ENCODE measurements at places on chromosomes 11 and 22.

- no peak for DNase-seq
Measured at GRCh38 chr11:74276581-74276980, 34.9 kb downstream of the P4HA3 start.

DNA sequence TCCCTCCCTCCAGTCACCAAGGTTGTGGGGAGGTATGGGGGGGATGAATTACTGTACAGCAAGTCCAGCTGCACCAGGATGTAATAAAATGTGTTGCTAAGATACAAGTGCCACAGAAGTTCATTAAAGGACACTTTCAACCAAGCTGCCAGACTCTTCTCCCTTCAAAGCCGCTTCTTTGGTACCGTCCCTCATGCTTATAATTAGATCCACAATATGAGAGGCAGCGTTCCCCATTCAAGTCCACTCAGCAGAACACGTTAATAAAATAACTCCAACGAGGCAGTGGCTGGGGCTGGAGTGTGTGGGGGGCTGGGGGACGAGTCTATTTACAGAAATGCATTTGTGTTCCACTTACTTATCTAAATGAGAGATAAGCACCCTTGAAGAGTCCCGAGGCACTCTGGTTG is 14.7 kb downstream of the PHF21B start:
- no peak for DNase-seq

DNA sequence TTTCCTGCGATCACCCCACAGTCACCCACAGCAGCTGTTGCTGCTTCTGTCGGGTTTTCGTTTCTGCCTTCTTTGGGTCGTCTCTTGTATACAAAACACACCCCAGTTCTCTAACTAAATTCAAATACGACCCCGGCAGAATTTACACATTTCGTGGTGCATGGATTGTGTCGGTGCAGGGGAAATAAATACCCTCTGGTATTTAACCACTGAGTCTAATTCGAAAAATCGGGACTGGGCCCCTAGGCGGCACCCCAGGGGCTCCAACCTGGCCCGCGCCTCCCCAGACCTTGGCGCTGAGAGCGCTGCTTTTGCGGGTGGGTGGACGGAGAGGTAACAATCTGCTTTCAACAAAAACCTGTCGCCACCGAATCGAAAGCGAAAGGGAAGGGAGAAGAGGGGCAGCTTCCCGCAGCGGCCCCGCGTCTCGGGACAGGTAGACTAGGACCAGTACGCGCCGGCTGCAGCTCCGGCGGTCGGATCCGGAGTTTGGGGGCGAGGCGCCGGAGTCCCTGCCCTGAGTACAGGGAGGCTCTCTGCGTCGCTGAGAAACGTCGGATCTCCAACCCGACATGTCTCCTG is 4.4 kb downstream of the ALX4 start:
- DNase-seq, result peak; percentile 28

- no peak for DNase-seq
Measured at GRCh38 chr11:122897606-122898210, 15.1 kb downstream of the JHY start.

GRCh38 chr22:47154621-47155081 is 392.2 kb downstream of the TBC1D22A start:
- no peak for DNase-seq

DNA sequence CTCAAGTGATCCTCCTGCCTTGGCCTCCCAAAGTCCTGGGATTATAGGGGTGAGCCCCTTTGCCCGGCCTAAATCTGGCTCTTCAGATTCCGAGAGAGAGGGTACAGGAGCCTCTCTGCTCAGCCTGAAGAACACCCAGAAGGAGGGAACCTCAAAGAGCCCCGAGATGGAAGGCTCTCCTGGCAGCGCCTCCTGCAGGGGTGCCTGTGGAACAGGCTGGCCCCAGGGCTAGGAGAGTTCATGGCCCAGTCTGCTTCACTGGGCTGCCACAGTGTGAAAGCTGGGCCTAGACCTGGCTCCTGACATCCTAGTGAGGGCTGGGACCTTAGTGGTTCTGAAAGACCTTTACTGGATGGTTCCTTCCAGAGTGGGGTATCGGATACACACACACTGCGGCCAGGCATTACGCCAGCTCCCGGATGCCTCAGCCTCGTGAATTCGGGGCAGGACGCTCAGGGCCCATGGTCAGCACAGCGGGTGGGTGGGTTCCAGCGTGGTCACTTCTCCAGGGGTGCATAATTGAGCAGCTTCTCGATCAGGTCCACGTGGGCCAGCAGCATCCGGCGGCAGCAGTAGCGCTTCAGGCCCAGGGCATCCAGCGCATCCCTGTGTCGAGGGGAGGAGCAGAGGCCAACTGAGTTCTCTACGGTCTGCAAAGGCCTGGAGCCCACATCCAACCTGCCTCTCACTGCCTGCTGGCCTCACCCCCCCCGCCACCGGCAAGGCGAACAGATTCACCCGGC is 2.3 kb downstream of the POLR2L start:
- DNase-seq, result no peak

- DNase-seq, result no peak
Measured at GRCh38 chr11:119625206-119625978, 103.6 kb downstream of the NECTIN1 start.

DNA sequence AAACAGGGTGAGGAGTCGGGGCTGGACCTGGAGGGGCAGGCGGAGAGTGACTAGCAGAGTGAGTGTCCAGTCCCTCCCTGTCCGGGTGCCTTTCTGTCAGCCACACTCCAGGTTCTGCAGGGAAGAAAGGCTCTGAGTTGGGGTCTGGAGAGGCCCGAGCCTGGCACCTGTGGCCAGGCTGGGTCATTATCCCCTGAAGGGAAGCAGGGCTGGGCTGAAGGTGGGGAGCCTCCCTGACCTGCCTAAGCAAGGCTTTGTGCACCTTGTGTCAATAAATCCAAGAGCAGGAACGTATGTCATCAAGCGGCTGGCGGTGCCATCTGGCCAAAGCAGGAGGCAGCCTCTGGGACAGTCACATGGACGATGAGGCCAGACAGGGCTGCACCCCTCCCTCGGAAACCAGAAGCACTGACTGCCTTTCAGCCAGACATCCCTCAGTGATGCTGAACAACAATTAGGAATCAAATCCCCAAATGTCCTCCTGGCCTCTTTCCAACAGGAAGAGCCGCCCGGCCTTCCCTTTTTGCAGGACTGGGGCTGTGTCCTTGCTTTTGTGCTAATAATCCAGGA is 73.9 kb upstream of the FGF3 start:
- DNase-seq, result no peak

- no peak for DNase-seq
Measured at GRCh38 chr11:33317662-33318061, 60.5 kb downstream of the HIPK3 start.

- no peak for DNase-seq
Measured at GRCh38 chr11:64654958-64655541, 64.0 kb downstream of the SLC22A12 start.

- DNase-seq, result no peak
Measured at GRCh38 chr11:42657169-42657568, 654.6 kb upstream of the API5 start.

- no peak for DNase-seq
Measured at GRCh38 chr22:29712119-29712518, 7.7 kb upstream of the CABP7 start.

DNA sequence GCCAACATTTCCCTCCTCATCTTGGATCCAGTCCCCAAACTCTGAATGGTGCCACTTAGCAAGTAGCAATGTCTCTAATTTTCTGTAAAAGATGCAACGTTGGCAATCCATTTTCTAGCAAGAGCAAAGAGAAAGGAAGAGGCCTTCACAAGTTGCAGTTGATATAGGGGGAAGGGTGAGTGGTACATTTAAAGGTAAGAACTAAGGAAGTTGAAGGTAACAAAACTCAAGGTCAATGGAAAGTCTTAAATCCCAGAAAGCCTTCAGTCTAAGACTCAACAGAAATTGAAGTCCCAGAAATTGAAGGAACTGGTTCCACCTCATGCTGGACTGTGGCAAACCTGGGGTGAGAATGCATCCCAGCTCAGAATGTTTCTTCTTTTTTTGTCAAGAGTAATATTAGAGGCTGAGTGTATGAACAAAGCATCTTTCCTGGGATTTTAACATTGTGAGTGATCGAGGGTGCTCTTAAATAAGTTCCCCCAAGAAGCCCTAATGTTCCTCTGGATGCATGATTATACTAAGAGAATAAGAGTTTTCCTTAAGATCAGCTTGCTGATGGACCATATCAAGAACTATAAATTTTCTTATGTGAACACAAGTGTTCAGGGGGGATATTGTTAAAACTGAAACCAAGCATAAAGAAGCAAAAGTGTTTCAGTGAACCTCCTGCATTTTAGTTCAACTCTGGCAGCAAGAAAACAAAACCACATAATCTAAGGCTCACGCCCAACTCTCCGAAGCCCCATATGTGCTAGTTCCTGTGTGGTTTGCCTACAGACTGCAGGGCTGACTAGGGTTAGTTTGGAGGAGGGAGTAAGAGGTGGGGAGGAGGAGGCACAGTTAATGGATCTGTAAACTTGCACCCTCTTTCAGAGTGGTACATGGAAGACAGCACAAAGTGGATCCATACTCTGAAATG is at the start of gene GRAP2:
TSS of gene GRAP2 (plus strand) at position 779 of the 922 bp plus-strand sequence. CDS start 46,023 bp downstream, outside the sequence.
- DNase-seq, result peak; percentile 69

- DNase-seq, result no peak
Measured at GRCh38 chr11:117805045-117805444, 8.0 kb upstream of the DSCAML1 start.

- no peak for DNase-seq
Measured at GRCh38 chr11:131973061-131973460, 602.6 kb downstream of the NTM start.

- no peak for DNase-seq
Measured at GRCh38 chr11:79937676-79938334, 497.0 kb upstream of the TENM4 start.
